ENCODE measurements at places on chromosomes 12 and 14.

GRCh38 chr14:51596488-51597117, 55.1 kb upstream of the FRMD6 start:
- no peak for DNase-seq

DNA sequence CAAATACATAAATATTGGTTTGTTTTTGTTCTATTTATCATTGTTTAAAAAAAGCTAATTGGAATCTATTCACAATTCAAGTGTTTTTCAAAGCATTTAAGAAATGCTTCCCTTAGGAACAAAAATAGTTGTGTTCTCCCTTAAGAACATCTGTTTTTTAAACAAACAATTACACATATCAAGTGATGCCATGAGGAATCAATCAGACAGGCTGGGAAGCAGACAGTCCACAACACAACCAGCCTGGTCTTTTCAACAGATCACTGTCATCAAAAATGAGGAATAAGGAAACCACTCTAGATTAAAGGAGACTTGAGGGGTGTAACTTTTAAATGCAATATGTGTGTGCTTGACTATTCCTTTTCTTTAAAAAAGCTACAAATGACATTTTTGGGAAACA, 25.5 kb downstream of the GALC start:
- DNase-seq = no peak

- no peak for DNase-seq
Observed at GRCh38 chr12:125493704-125494308, 428.6 kb downstream of the AACS start.

DNA sequence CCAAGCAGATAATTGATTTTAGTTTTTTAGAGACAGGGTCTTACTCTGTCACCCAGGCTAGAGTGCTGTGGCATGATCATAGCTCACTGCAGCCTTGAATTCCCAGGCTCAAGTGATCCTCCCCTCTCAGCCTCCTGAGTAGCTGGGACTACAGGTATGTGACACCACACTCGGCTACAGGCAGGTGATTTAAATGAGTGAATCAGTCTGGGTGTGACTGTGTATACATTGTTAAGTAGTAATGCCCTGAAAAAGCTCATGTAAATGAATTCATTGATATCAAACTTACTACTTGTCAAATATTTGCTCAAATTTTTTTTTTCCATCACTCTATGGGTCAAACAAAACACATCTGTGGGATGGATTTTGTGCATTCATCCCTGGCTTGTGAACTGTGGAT, 6.3 kb upstream of the USP44 start:
- no peak for DNase-seq

- no peak for DNase-seq
Observed at GRCh38 chr14:54691525-54692283, 124.8 kb downstream of the SAMD4A start.

- DNase-seq = no peak
Observed at GRCh38 chr14:82419933-82420332, 886.3 kb upstream of the SEL1L start.

- DNase-seq = no peak
Observed at GRCh38 chr12:108560321-108560721, 652 bp downstream of the SART3 start.

- no peak for DNase-seq
Observed at GRCh38 chr12:80763874-80764273, 47.2 kb downstream of the MYF5 start.

DNA sequence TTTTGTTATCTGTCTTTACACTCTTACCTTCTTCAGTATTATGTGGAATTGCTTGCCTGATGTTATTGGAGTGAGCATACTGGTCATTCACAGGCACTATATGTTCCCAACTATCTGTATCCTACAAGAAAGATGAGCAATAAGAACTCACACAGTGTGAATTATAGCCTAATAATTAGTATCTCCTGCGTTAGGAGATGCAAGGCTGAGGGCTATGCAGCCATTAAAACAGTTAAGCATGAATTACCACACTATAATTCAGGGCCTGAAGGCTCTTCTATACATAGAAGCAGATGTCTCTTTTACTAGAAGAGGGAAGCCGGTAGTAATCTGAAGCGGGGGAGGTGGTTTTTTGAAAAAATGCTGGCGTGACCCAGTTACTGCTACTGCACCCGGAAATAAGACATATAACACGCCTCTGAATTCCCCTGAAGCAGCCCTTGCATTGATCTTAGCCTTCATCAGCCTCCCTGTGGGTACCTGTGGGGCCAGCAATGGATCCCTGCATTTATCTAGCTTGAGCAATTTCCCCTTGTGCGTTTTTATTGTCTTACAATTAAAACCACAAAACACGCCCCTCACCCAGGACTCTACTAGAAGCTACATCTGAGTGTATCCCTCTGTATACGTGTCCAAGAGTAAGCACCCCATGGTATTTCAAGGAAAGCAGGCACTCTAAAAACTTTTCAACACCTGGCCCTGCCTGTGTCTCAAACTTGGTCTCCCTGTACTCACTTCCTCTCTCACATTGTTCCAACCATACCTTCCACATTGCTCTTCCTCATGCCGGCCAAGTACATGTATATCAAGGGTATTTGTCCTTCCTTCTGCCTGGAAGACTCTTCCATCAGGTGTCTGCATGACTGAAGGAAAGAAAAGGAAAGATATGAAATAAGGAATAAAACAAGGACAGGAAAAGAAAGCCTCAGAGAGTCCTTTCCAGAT, 210.9 kb upstream of the ARID2 start:
- DNase-seq = no peak

DNA sequence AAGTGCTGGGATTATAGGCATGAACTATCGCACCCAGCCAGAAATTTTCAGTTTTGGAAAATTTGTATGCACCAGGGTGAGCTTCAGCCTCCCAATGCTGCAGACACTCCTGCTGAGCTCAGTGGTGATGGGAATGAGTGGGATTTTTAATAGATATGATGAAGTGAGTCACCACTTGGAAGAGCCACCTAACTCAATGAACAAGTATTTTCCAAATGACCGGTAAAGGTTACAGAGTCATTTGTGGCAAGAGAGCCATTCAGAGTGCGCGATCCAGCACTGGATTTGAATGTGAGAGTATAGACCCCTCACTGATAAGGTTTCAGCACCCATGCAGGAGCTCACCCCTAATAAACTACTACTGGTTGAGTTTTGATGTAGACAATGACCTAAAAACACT, 100.7 kb downstream of the PPP2R5C start:
- DNase-seq = no peak

DNA sequence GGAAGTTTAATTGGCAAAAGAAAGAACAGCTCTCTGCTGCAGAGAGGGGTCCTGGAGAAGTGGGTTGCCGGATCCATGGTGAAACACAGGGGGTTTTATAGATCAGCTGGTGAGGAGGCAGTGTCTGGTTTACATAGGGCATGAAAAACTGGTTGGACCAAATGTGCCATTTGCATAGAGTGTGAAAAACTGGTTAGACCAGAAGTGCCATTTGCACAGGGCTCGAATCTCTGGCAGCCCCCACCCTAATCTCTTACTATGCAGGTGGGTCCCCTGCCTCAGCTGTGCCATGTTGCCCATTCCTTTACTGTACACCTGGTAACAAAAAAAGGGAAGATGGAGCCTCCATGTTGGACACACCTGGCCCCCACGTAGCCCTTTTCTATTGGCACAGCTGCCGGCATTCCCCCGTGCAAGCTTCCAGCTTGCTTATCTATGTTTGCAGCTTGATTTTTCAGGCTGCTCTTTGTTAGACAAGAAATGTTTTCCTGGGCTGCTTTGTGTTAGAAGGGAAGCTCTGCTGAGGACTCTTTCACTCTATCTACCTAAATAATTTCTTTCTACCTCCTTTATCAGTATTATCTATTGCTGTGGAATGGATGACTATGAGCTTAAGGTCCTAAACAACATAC, 61.1 kb upstream of the TMEM132D start:
- DNase-seq = no peak

- DNase-seq = no peak
Observed at GRCh38 chr14:44962334-44963043, 499 bp downstream of the TOGARAM1 start.

DNA sequence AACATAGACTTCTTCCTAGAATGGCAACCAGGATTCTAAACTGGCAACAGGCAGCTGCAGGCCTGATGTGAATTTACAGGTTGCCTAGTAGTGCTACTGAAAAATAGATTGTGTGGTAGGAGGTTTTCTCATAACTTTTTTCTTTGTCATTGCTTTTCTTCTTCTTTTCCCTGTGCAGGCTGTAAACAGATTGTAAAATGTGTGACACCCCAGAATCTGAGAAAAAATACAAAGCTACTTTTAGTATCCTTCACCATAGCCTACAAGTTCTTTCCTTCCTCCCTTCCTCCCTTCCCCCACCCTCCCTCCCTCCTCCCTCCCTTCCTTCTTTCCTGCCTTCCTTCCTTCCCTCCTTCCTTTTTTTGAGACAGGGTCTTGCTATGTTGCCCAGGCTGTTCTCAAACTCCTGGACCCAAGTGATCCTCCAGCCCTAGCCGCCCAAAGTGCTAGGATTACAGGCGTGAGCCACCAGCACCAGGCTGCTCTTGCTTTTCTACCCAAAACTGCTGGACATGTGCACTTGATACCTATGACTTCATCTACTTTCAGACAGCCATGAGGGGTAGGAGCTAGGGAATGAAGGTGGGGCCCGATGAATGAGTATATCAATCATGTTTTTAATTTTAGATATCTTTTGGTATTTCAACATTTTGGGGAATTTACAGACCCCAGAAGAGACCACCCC, 114.2 kb upstream of the EEA1 start:
- DNase-seq = no peak

GRCh38 chr12:93449277-93449676, 7.5 kb upstream of the UBE2N start:
- DNase-seq = peak; percentile 57

DNA sequence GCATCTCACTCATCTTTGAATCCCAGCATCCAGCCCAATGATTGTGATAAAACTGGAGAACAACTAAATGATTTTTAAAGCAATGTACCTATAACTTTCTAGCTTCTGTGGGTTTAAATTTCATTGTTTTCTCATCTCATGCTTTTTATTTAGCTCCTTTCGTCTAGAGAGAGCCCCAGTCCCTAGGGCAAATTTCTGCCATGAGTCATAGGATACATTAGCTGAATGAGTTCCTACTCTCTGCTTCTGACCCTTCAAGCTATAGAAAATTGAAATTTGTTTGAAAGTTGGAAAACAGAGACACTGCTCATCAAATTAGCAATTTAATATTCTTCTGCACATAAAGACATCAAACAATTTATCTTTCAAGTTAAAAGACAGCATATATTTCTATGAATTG, 113.9 kb downstream of the KIF21A start:
- no peak for DNase-seq

- DNase-seq = no peak
Observed at GRCh38 chr12:66268562-66268961, 33.7 kb upstream of the HELB start.

GRCh38 chr14:73753124-73753886, 39.1 kb upstream of the PNMA1 start:
- no peak for DNase-seq

DNA sequence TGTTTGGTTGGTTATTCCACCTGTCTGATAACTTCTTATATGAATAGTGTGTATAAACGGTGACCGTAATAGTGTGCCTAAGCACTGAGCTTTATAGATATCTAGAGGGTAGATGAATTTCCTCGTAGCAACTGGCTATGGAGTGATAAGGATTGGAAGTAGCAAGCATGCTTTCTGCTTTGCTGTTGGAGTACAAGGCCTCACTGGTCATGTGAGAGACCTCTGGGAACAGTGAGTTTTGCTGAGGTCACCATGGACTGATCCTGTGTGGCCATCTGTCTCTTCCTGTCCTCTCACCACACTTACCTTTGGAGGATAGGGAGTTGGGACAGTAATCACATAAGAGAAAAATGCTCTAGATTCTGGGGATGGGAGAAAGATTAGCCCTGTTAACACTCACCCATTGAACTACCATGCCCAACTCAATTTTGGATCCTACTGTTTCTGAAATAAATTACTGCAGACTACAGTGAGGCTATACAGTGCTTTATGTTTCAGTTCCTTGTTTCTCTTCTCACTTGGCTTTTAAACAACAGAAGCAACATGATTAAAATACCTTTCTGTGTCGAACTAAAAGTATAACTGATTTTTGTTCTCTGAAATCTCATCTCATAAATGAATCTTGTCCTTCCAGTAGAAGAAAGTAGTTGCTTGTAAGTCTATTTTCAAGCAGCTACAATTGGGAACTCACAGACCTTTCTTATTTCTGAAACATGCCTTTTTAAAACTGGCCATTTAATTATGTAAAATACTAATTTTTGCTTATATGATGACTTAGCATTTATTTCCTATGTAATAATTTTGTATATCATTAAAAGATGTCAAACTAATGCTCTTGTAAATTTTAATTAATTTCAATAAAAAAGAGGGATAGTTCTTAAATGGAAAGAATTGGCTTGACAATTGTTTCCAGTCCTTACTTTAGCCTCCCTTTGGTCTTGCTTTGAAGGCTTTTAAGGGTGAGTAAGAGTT, 8.3 kb downstream of the TMX1 start:
- peak; percentile 32 for DNase-seq

DNA sequence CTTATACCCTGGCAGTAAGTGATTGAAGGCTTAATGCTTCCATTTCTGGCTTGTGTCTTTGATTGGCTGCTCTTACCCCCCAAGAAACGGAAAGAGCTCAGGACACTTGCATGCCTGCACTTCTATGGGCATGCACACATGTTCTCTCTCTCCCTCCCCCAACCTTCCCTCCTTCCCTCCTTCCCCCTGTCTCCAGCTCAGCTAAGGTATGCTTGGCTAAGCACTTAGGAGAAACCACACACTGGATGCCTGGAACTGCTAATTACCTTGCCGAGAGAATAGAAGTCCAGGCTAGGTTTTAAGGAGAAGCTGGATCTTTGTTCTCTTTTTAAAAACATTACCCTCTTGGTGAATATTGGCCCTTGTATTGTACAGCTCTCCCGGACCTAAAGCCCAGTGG, 1072.8 kb upstream of the TMEM132C start:
- no peak for DNase-seq

DNA sequence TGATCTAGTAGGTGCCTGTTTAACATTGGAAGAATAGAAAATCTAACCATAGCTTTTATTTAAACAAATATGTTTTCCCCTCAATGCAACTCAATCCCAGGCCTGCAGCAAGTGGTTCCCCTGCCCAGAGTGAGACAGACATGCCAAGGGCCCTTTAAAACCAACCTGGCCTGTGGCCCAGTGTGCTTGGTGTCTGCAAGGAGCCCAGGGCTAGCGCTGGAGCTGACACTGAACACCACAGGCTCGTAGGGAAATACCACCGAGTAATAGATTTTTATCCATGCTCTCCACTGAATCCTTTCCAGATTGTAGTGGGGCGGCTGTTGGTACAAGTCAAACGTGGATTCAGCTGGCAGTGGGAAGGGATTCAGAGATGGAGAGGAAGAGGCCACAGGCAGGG, 95.6 kb upstream of the NRXN3 start:
- DNase-seq = no peak

- no peak for DNase-seq
Observed at GRCh38 chr12:106128585-106129328, 10.0 kb downstream of the NUAK1 start.

GRCh38 chr12:50574601-50575348, 70.0 kb downstream of the DIP2B start:
- no peak for DNase-seq

GRCh38 chr12:101761350-101761749, 22.1 kb upstream of the SYCP3 start:
- no peak for DNase-seq
